Sigmoid colon (tissue), 7 donors: ENCODE measurements at places on chromosomes 1 and 21.

DNA sequence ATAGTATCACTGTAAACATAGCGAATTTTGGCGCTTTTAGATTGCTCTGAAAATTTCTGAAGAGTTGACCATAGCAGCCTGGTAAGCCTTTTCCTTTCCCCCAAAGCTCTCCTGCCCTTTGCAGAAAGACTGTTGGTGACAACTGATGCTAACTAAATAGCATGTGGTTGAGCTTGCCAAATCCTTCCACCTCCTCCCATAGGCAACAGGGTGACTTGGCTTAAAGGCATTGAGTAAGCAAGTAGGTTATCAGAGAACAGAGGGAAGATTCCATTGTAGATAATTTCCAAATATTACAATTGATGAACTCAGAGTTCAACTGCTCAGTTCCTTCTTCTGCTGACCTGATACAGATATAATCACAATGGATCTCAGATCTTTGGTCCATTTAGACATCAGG lies 19.9 kb upstream of the HMGCL start:
- no peaks in the 10 kb centered on the region for H3K27me3 ChIP-seq
- no peak overlapping the region for H3K27ac ChIP-seq
- DNase-seq: no peak
- H3K4me1 ChIP-seq: no peaks in the 10 kb centered on the region

- H3K27me3 ChIP-seq: peaks cover 37% of the 10 kb centered on the region
- H3K36me3 ChIP-seq: no peaks in the 10 kb centered on the region
- H3K27ac ChIP-seq: no peak overlapping the region
These were observed 1.3 kb upstream of the EFNA3 start for GRCh38 chr1:155077346-155077745.

DNA sequence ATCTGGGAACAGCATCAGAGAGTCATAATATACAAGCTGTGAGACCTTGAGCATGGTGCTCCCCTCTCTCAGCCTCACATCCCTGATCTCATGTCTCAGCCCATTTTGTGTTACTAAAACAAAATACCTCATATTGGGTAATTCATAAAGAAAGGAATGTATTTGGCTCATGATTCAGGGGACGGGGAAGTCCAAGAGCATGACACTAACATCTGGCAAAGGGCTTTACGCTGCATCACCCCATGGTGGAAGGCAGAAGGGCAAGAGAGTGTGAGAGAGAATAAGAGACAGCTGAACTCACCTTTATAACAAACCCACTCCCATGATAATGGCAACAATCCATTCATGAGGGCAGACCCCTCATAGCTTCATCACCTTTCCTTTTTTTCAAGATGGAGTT lies 36.5 kb downstream of the RNASEL start:
- no peaks in the 10 kb centered on the region for H3K4me1 ChIP-seq
- no peak overlapping the region for H3K4me3 ChIP-seq
- no peak for DNase-seq
- H3K36me3 ChIP-seq: no peaks in the 10 kb centered on the region

DNA sequence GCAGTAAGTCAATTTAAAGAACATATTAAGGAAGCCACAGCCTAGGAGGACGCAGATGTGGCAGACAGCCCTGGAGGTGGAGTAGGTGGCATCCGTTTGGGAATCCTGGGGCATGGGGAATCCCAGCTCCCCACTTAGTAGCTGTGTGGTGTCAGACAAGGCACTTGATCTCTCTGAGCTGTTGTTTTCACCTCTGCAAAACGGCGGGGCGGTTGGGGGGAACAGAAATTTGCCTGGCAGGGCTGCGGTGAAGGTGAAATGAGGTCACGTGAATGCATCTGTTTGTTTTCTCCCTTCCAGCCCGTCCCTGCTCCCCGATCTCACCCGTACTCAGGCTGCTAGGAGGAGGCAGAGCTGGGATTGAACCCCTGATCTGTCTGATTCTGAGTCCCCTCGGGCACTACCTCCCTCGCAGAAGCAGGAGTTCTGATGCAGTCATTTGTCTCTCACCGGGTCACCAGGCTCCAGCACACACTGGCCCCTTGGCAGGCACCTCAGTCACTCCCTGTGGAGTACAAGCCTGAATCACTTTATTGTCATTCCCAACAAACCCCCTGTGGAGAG lies 2.2 kb upstream of the LAPTM5 start:
- DNase-seq: no peak
- no peaks in the 10 kb centered on the region for H3K36me3 ChIP-seq
- H3K27me3 ChIP-seq: no peaks in the 10 kb centered on the region
- no peak overlapping the region for H3K27ac ChIP-seq

GRCh38 chr1:21530368-21531016 lies 21.3 kb downstream of the ALPL start:
- H3K27ac ChIP-seq: no peak overlapping the region
- H3K36me3 ChIP-seq: no peaks in the 10 kb centered on the region
- no peaks in the 10 kb centered on the region for H3K27me3 ChIP-seq

GRCh38 chr1:17296086-17296485 lies 11.9 kb upstream of the PADI4 start:
- no peaks in the 10 kb centered on the region for H3K36me3 ChIP-seq
- no peaks in the 10 kb centered on the region for H3K27me3 ChIP-seq
- H3K4me1 ChIP-seq: no peaks in the 10 kb centered on the region
